Ovary (tissue), 10 donors: ENCODE measurements at places on chromosomes 12 and 14. TPM values are rescaled to one million over a fixed set of nuclear protein-coding genes. Genes with fewer than 3 reads are reported as not detected.

Gene FAM181A
- total RNA-seq: 0.95 TPM

Gene ASB2
- total RNA-seq: 5.5 TPM

Gene NKX2-1
- not detected for total RNA-seq

Gene IQSEC3
- total RNA-seq: 6.1 TPM

Gene CNOT2
- 51.9 TPM for total RNA-seq

- no peak for DNase-seq
- no peaks in the 10 kb centered on the region for H3K36me3 ChIP-seq
- no peak overlapping the region for H3K27ac ChIP-seq
Observed at GRCh38 chr14:54794796-54795195, 107.8 kb downstream of the GCH1 start.

DNA sequence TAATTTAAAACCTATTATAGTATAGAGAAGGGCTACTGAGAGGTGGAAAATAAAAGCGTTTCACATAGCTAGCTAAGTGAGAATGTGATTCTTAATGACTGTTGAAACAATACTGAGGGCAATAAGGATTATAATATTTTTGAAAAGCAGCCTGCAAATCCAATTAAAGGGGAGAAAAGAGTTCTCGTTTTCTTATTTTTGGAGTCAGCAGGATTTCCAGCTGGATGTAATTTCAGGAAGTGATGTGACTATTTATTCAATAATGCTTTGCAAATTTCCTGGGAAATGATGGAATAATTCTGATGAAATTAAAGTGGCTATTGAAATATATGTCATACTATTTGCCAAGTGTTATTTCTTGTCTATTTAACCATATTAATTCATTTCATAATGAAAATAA, 279.1 kb downstream of the AEBP2 start:
- no peaks in the 10 kb centered on the region for H3K27me3 ChIP-seq
- no peak overlapping the region for H3K4me3 ChIP-seq
- no peak overlapping the region for H3K27ac ChIP-seq
- H3K36me3 ChIP-seq: no peaks in the 10 kb centered on the region

GRCh38 chr12:119781804-119782203, 95.3 kb downstream of the CIT start:
- no peak overlapping the region for H3K4me3 ChIP-seq
- no peak overlapping the region for H3K27ac ChIP-seq
- H3K27me3 ChIP-seq: no peaks in the 10 kb centered on the region
- no peak for DNase-seq
- no peaks in the 10 kb centered on the region for H3K4me1 ChIP-seq

DNA sequence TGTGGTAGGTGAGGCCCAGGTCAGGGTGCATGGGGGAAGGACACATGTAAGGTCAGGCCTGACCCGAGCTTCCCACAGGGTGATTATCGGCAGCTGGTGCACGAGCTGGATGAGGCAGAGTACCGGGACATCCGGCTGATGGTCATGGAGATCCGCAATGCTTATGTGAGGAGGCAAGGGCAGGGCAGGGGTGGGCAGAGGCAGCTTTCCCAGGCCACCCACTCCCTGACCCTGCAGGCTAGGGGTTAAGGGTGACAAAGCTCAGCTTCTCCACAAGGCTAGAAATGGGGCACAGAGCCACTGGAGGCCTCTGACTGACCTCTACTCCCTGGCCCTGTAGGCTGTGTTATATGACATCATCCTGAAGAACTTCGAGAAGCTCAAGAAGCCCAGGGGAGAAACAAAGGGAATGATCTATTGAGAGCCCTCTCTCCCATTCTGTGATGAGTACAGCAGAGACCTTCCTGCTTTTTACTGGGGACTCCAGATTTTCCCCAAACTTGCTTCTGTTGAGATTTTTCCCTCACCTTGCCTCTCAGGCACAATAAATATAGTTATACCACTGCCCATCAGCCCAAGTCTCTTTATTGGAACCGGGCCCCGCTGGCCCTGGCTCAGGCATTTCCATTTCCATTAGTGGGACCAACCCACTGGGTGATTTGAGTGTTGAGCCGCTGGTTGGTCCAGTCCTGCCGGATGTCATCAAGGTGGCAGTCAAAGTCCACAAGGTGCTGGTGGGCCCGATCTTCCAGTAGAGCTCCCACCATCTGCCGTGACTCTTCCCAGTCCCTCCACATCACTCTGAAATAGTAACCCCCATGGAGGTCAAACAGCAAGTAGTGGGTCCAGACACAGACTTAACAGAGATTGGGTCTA, 2.6 kb downstream of the PSME1 start:
- no peak overlapping the region for H3K27ac ChIP-seq
- peaks cover 11% of the 10 kb centered on the region for H3K4me1 ChIP-seq
- H3K36me3 ChIP-seq: no peaks in the 10 kb centered on the region
- no peak for DNase-seq

DNA sequence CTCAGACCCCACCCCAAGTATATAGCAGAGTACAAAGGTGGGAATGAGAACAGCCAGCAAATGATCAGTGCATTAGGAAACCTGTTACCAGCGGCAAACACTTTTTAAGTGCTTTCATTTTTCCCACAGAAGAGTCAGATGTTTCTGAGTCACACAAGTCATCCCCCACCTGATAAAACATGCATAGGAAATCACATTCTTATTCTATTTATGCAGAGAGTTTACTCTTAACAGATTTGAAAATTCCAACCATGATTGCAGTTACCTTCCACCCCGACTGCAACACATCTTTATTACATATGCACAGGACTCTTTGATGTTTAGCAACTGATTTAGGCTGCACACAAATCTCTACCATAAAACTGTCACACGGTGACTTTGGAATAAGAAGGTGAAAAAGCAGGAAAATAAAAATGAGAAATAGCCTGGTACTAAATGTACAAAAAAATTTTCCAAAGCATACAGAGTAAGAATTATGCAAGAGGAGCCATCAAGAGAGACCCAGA, 236.4 kb downstream of the PAWR start:
- H3K4me3 ChIP-seq: peak overlapping the region; percentile 11
- H3K36me3 ChIP-seq: no peaks in the 10 kb centered on the region
- no peak for DNase-seq
- H3K27me3 ChIP-seq: no peaks in the 10 kb centered on the region
- peaks cover 12% of the 10 kb centered on the region for H3K4me1 ChIP-seq
